ENCODE measurements at places on chromosomes 6 and 20. TPM values are rescaled to one million over a fixed set of nuclear protein-coding genes. Genes with fewer than 3 reads are reported as not detected.
A peak's percentile ranks its signal among the peaks of the same experiment; 100 is the strongest.

Gene GPR6
- not detected for total RNA-seq

Gene HMGN3
- total RNA-seq: 72.7 TPM

- no peak for DNase-seq
These were observed 252.4 kb downstream of the GMDS start for GRCh38 chr6:1993042-1993441.

- DNase-seq: peak; percentile 95
These were observed 754.4 kb upstream of the MARCKS start for GRCh38 chr6:113102761-113103160.

Gene NOX3
- total RNA-seq: not detected

DNA sequence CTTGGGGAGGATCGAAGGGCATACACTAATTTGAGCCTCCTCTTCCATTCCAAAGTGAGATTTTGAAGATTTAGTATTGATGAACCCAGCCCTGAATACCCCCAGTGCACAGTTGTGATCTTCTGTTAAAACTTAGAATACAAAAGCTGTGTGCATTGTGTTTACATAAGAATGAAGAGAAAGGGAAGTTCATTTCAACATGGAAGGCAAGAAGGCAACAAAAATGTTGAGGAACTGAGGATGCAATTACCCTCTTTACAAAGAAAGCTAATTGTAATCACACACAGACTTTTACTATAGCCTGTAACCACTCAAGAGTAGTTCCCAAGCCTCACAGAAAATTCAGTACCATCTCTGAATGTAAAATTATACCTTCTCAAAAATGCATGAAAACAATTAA lies 49.3 kb downstream of the GFOD1 start:
- DNase-seq: no peak

DNA sequence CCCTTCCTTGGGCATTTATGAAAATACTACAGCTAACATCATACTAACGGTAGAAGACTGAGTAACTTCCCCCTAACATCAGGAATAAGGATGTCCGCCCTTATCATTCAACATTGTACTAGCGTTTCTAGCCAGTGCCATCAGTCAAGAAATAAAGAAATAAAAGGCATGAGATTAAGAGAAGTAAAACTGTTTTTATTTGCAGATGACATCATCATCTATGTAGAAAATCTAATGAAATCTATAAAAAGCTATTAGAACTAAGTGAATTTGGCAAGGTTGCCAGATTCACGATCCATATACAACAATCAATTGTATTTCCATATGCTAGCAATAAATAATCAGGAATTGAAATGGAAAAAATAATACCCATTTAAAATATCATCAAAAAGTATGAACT lies 54.6 kb downstream of the STK35 start:
- no peak for DNase-seq

DNA sequence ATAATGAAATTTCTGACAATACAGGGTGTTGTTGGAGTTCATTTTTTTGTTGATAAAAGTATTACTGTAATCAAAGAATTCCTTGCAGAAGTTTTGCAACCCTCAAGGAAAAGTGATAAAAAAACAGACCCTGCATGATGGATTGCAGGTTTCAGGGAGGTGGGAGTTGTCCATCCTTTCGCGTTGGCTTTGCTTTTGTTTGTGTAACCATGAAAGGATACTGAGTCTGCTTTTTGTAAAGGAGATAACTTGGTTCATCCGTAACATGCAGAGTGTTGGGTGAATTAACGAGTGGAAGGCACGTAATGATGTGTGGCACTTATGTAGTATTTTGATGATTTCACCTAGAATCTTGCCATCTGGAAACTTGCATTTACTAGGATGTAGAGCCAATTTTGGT lies 23.6 kb downstream of the FOXO3 start:
- no peak for DNase-seq

Gene ZKSCAN4
- 5.7 TPM for total RNA-seq
